ENCODE measurements at places on chromosomes 2 and 18. TPM values are rescaled to one million over a fixed set of nuclear protein-coding genes. Genes with fewer than 3 reads are reported as not detected.
A peak's percentile ranks its signal among the peaks of the same experiment; 100 is the strongest.

DNA sequence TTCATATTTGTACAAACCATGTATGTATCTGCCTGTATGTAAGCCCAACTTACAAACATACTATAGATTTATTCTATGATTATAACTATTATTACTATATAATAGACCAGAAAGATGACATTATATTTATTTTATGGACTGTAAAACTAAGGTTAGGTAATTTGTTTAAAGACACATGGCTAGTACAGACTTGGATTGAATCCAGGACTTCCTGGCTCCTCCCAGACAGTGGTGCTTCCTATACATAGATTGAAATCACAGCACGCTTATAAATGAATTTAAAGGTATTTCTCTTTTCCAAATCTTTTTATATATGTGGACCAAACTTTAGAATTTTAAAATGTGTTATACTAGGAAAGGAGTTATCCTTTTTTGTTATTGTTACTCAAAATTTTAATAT, 151.6 kb upstream of the MYO3B start:
- no peaks in the 10 kb centered on the region for H3K4me1 ChIP-seq
- no peaks in the 10 kb centered on the region for H3K27me3 ChIP-seq
- no peak overlapping the region for H3K4me3 ChIP-seq
- no peaks in the 10 kb centered on the region for H3K36me3 ChIP-seq

- peaks cover 12% of the 10 kb centered on the region for H3K4me1 ChIP-seq
- no peaks in the 10 kb centered on the region for H3K27me3 ChIP-seq
Observed at GRCh38 chr2:102033031-102033749, 41.4 kb downstream of the IL1R2 start.

DNA sequence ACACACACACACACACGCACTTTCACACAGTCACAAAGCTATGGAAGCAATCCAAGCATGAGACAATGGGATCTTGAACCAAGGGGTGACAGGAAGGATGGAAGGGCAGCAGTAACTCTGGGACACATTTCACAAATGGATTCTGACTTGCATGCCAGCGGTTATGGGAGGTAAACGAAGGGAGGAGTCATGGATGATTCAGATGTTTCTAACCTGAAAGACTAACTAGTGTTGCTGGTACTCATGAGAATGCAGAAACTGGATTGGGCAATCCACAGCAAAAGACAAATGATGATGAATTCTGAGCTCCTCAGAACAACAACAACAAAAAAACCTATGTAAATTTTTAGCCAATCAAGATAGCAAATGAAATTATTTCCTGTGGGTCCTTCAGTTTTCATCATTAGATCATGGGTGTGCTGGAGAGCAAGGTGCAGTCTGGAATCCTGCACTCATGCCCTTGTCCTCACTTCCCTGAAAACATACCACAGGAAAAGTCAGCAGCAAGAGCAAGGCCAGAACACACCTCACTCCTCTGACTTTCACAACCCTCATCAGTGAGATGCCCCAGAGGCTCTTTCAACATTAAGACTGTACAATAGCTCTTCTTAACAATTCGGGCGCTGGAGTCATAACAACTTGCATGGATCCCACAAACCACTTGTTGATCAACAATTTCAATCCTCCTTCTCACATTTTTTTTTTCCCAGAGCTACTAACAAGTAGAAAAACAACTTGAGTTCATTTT, 32.6 kb downstream of the ABCA12 start:
- no peaks in the 10 kb centered on the region for H3K36me3 ChIP-seq
- no peak overlapping the region for H3K4me3 ChIP-seq
- no peak for DNase-seq
- no peak overlapping the region for H3K27ac ChIP-seq

- no peak overlapping the region for H3K27ac ChIP-seq
- H3K36me3 ChIP-seq, result no peaks in the 10 kb centered on the region
- H3K27me3 ChIP-seq, result no peaks in the 10 kb centered on the region
Observed at GRCh38 chr2:126902152-126902835, 3.6 kb downstream of the TEX51 start.

DNA sequence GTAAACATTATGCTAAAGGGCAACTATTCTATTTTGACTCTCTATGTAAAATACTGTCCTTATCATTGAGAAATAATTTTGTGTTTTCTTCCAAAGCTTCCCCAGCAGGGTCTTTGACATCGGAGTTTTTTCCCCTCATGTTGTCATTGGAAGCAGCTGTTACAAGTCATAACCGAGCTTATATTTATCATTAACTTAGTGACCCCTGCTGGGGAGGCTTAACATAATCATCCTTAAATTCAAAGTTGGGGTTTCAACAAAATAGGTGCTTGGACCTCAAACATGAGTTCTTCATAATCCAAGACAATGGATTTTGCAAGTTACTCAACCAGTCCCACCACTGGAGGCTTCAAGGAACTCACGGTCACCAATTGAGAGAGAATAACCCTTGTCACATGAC, 330.9 kb downstream of the DCC start:
- no peak overlapping the region for H3K27ac ChIP-seq
- H3K4me1 ChIP-seq, result no peaks in the 10 kb centered on the region
- H3K27me3 ChIP-seq, result no peaks in the 10 kb centered on the region
- H3K4me3 ChIP-seq, result no peak overlapping the region
- no peak for DNase-seq
- H3K36me3 ChIP-seq, result no peaks in the 10 kb centered on the region

- no peak overlapping the region for H3K27ac ChIP-seq
- DNase-seq, result no peak
- H3K4me3 ChIP-seq, result no peak overlapping the region
Observed at GRCh38 chr2:85398426-85399182, 11.6 kb downstream of the CAPG start.

GRCh38 chr2:136059036-136059472, 58.9 kb downstream of the CXCR4 start:
- no peaks in the 10 kb centered on the region for H3K27me3 ChIP-seq
- DNase-seq, result no peak
- H3K27ac ChIP-seq, result no peak overlapping the region
- H3K4me1 ChIP-seq, result peaks cover 7% of the 10 kb centered on the region
- no peak overlapping the region for H3K4me3 ChIP-seq
- no peaks in the 10 kb centered on the region for H3K36me3 ChIP-seq

- H3K36me3 ChIP-seq, result no peaks in the 10 kb centered on the region
- no peak overlapping the region for H3K4me3 ChIP-seq
- no peaks in the 10 kb centered on the region for H3K4me1 ChIP-seq
- H3K27ac ChIP-seq, result no peak overlapping the region
- DNase-seq, result no peak
Observed at GRCh38 chr2:10256031-10256514, 46.6 kb upstream of the HPCAL1 start.

GRCh38 chr2:137133225-137133624, 367.9 kb downstream of the THSD7B start:
- H3K27ac ChIP-seq, result no peak overlapping the region
- H3K27me3 ChIP-seq, result no peaks in the 10 kb centered on the region
- no peak overlapping the region for H3K4me3 ChIP-seq
- no peaks in the 10 kb centered on the region for H3K36me3 ChIP-seq
- DNase-seq, result no peak

DNA sequence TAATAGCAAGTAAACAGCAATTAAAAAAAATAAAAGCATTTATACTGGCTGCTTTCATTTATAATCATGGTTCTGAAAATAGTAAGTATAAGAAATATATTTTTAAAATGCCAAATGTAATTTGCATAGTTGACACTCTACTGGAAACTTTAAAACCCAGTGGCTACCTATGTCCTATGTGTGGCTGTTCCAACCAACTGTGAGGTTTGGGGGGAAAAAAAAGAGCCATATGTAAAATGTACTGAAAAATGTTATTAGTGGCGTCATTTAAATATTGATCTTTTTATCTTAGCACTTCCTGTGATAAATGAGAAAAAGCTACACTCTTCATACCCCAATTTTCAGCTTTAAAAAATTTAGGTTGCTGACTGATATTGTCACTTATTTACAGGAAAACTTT, 270.7 kb downstream of the TCF4 start:
- DNase-seq, result no peak
- no peak overlapping the region for H3K4me3 ChIP-seq
- H3K27me3 ChIP-seq, result no peaks in the 10 kb centered on the region
- H3K27ac ChIP-seq, result no peak overlapping the region

DNA sequence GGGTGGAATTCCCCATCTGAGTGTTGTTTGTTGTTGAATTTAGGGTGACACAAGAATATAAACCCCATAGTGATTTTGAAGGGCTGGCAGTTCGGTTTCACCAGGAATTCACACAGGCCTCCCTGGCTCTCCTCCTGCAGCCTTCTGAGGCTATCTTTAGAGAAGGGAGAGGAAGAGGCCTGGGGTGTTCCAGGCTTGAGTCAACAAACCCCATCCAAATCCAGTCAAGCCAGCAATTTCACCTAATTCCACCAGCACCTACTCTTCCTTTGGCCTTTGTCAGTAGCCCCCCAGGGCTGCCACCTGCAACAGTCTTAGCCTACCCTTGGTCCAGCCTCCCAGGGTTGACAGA, 32.0 kb downstream of the MARCHF4 start:
- no peak overlapping the region for H3K27ac ChIP-seq
- H3K4me1 ChIP-seq, result no peaks in the 10 kb centered on the region
- H3K36me3 ChIP-seq, result no peaks in the 10 kb centered on the region
- no peak for DNase-seq
- H3K27me3 ChIP-seq, result no peaks in the 10 kb centered on the region

DNA sequence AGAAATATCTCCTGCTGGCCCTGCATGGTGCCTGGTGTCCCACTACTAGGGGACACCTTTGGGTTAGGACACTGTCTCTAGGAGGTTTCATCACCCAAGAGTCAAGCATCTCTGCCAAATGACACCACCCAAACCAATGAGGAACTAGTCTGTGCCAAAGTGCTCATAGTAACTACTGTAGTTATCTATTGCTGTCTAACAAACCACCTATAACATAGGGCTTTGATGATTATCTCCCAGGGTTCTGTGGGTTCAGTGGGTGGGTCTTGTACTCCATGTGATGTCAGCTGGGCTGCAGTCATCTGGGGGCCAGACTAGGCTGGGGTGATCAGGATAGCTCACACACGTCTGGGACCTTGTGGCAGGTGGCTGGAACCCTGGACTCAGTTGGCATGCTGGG, 59.8 kb downstream of the EPAS1 start:
- no peak for DNase-seq
- H3K4me1 ChIP-seq, result peaks cover 18% of the 10 kb centered on the region
- no peak overlapping the region for H3K27ac ChIP-seq
- no peak overlapping the region for H3K4me3 ChIP-seq
- H3K36me3 ChIP-seq, result no peaks in the 10 kb centered on the region

- no peaks in the 10 kb centered on the region for H3K4me1 ChIP-seq
- no peak overlapping the region for H3K27ac ChIP-seq
- no peak overlapping the region for H3K4me3 ChIP-seq
- no peaks in the 10 kb centered on the region for H3K36me3 ChIP-seq
Observed at GRCh38 chr2:37982847-37983246, 57.8 kb downstream of the RMDN2 start.

DNA sequence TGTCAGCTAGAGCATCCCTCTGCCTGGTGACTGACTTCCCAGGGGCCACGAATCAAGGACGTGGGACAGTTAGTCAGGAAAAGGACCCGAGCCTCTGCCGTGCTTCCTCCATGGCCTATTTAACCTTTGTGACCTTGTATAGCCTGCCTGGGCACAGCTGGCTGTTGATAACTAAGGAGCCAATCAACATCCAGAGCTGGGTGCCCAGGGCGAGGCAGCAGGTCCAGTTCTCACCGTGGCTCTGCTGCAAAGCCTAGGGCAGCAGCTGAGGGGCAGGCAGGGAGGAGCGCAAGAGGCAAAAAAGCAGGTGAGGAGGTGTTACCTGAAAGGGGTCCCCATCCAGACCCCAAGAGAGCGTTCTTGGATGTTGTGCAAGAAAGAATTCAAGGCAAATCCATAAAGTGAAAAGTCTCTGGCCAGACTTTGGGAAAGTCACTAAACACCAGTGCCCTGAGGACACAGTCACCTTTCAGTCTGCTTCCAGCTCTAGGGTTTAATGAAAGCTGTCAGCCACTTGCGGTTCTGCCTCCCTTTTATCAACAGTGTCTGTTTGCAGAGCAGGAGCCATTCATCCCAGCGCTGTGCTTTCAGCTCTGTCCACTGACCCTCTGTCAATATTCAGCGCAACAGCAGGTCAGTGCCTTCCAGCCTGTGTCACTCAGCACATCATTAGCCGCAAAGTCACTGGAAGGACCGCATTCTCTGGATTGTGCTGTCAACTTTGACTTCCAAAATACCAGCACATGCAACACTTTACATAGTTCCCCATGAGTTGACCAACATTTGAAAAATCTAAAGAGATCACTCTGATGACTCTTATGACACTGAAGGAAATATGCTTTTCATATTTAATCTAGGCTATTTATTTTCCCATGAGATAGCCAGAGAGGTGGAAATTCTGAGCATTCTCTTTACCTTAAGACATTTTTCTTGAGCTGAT, 38.6 kb upstream of the ASAP2 start:
- H3K27me3 ChIP-seq, result no peaks in the 10 kb centered on the region
- peaks cover 4% of the 10 kb centered on the region for H3K4me1 ChIP-seq
- no peak overlapping the region for H3K4me3 ChIP-seq
- DNase-seq, result no peak
- no peaks in the 10 kb centered on the region for H3K36me3 ChIP-seq

DNA sequence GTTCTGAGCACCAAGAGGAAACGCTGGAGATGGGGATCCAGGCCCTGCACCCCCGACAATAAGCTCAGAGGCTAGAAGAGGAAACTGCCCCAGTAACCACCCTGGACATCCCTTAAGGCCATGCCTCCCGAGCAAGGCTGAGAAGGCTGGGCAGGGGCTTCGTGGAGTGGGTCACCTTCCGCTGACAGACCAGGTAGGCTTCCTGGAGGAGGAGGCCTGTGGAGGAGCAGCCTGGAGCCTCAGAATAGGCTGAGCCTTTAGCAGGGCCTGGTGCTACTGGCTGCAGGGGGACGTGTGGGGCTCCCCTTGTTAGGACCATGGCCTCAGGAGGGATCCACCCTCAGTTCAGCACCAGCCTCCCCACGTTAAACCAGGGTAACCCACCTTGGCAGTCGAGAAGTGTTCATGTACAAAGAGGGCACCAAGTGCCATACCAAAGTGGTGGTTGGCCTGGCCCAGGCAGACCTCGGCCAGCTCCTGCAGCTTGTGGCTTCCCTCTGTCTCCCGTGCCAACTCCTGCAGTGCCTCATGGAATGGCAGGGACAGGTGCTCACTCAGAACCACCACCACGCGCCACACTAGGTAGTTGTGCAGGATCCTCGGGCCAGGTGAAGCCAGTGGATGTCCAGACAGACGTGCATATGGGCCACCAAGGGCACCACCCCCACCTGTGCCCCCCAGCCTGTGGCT, 28.5 kb upstream of the ALPP start:
- H3K4me1 ChIP-seq, result peaks cover 3% of the 10 kb centered on the region
- DNase-seq, result no peak
- H3K4me3 ChIP-seq, result no peak overlapping the region
- peaks cover 45% of the 10 kb centered on the region for H3K27me3 ChIP-seq

- peaks cover 34% of the 10 kb centered on the region for H3K36me3 ChIP-seq
- no peaks in the 10 kb centered on the region for H3K27me3 ChIP-seq
- H3K27ac ChIP-seq, result peak overlapping the region; percentile 33
Observed at GRCh38 chr2:25250331-25251070, 82.1 kb upstream of the POMC start.

- no peaks in the 10 kb centered on the region for H3K4me1 ChIP-seq
- H3K27me3 ChIP-seq, result no peaks in the 10 kb centered on the region
- H3K36me3 ChIP-seq, result no peaks in the 10 kb centered on the region
- H3K27ac ChIP-seq, result no peak overlapping the region
- H3K4me3 ChIP-seq, result no peak overlapping the region
Observed at GRCh38 chr2:191832668-191833067, 14.2 kb downstream of the CAVIN2 start.

- H3K27me3 ChIP-seq, result no peaks in the 10 kb centered on the region
- no peak for DNase-seq
- H3K36me3 ChIP-seq, result peaks cover 78% of the 10 kb centered on the region
- H3K27ac ChIP-seq, result no peak overlapping the region
- H3K4me1 ChIP-seq, result no peaks in the 10 kb centered on the region
Observed at GRCh38 chr2:63891488-63892030, 49.9 kb downstream of the UGP2 start.

Gene MAPK4
- 6.9 TPM for total RNA-seq

Gene TUBA3E
- 0.05 TPM for total RNA-seq

Gene RGPD5
- total RNA-seq, result 7.4 TPM

Gene CHRNG
- total RNA-seq, result 0.57 TPM

Gene RAX
- total RNA-seq, result under 0.01 TPM

Gene SCN7A
- 10.2 TPM for total RNA-seq

Gene L3MBTL4
- total RNA-seq, result 4.3 TPM

Gene TBR1
- total RNA-seq, result 0.05 TPM
